Stimulated activated CD4-positive, alpha-beta T cell treated with anti-CD3 and anti-CD28 coated beads, Interleukin-4, amount 100 ng/mL, for 24 hours (primary cell): ENCODE measurements at places on chromosomes 1 and 21.

DNA sequence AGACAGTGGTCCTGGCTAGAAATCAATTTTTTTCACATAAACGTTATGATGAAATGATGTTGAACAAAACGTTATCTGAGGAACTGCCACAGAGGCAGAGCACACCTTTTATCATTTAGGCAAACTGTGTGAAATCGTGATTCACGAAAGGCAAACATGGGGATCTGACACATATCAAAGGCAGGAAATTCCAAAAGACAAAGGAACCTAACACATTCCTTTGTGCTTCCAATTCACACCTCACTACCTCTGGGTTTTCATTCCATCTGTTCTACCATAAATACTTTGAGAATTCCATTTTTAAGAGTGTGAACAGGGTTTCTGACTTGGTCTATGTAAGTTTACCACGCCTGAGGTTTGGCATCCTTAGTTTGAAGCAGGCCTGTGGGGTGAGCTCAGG is 119.5 kb upstream of the KRTAP19-8 start:
- no peak for DNase-seq

- peak; percentile 76 for DNase-seq
Observed at GRCh38 chr1:12434174-12434573, 183.8 kb downstream of the DHRS3 start.

GRCh38 chr1:27348861-27349783 is 7.3 kb downstream of the SYTL1 start:
- DNase-seq = no peak

- no peak for DNase-seq
Observed at GRCh38 chr1:95393434-95393833, 159.4 kb downstream of the RWDD3 start.

GRCh38 chr1:30305519-30305918 is 417.9 kb downstream of the MATN1 start:
- no peak for DNase-seq

GRCh38 chr1:8889925-8890785 is 11.7 kb upstream of the ENO1 start:
- DNase-seq = no peak

DNA sequence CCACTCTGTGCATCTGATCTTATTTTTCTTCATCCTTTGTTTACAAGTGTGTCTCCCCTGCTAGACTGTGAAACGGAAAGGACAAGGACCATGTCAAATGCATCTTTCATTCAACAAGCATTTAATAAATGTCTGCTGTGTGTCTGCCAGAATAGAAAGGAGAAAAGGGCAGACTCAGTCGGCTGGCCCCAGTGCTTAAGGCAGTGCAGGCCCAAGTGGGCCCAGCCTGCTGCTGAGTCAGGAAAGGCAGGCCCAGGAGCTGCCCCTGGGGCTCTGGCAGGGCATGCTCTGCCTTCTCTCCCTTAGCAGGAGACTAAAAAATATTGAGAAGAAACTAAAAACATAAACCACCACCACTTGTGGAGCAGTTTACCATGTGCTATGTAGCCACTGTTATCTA is 38.1 kb downstream of the PLEKHA6 start:
- DNase-seq = no peak

GRCh38 chr1:45443580-45444446 is 47.1 kb downstream of the TESK2 start:
- DNase-seq = no peak

DNA sequence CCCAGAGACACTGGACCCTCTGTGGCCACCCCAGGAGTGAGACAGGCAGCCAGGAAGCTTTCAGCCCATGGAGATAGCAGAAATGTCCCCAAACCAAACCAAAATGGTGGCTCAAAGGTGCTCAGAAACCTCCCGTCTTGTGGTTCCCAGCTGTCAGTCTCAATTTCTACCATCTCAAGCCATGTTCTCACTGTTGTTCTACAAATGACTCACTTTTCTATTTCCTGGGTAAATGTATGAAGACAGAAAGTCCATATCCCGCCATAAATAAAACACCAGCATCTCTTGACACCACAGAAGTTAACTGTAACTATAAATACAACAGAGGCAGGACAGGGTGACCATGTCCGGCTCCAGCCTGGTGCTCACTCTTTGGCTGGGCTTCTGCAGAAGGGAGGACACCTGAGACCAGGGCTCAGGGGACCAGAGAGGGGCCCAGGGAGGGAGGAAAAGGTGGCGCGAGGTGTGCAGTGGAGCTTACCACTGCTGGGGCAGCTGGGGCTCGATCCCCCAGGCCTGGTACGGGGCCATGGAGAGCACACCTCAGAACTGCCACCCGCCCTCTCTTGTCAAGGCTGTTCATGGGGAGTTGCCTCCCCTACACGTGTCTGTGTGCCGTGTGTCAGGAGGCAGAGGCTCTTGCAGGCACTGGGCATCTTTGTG is 43.6 kb downstream of the EPHB2 start:
- DNase-seq = no peak

DNA sequence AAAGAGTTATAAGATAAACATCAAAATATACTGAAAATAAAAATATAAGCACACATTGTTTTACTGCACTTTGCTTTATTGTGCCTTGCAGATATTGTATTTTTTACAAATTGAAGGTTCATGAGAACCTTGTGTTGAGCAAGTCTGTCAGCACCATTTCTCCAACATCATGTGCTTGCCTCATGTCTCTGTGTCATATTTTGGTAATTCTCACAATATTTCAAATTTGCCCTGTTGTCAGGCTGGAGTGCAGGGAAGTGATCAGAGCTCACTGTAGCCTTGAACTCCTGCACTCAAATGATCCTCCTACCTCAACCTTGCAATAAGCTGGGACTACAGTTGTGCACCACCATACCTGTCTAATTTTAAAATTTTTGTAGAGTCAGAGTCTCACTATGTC is 21.3 kb upstream of the CNIH3 start:
- no peak for DNase-seq

DNA sequence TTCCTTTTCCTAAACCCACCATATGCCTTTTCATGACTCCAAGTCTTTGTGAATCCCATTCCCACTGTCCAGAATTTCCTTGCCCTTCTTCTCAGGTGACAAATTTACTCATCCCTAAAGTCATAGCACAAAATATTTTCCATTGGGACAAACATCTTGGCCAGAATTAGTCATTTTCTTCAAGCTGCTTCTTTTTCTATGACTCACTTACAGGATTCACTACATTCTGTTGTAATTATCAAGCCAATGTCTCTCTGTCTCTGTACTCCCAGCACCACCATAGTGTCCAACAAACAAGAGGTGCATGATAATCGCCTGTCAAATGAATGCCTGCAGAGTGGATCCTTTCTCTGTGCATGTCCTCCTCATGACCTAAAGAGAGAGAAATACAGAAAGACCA is 37.8 kb downstream of the SGIP1 start:
- no peak for DNase-seq

GRCh38 chr1:235960809-235961208 is 94.1 kb upstream of the LYST start:
- no peak for DNase-seq

- DNase-seq = no peak
Observed at GRCh38 chr1:229420765-229421164, 13.1 kb downstream of the ACTA1 start.

DNA sequence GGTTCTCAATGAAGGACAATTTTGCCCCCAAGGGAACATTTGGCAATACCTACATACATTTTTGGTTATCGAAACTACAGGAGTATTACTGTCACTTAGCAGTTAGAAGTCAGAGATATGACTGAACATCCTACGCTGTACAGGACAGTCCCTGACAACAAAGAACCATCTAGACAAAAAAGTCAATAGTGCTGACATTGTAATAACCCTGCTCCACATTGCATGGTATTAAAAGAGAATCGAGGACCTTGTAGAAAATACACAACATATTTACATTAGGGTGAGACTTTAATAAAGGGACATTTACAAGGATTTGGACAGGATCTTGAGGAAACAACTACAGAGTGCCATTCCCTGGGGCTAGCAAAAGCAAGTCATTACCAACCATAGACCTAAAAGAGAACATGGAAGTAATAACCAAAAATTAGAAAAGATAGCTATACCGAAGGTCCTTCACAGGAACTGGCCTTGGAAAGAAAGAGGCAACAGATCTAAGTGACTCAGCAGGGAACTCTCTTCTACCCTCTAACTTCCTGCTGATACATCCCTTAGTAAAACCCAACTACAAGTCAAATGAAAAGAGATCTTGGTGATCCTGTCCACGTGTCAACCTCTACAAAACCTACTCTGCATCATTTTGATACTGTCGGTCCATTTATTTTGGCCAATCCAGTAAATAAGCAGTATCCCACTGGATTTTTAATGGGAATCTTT is 40.2 kb downstream of the ANGPTL3 start:
- no peak for DNase-seq

- DNase-seq = no peak
Observed at GRCh38 chr1:1359308-1359663, 931 bp upstream of the MXRA8 start.

GRCh38 chr1:5834477-5835178 is 157.6 kb downstream of the NPHP4 start:
- DNase-seq = no peak

- DNase-seq = no peak
Observed at GRCh38 chr1:208009706-208010444, 99.0 kb upstream of the CD34 start.

DNA sequence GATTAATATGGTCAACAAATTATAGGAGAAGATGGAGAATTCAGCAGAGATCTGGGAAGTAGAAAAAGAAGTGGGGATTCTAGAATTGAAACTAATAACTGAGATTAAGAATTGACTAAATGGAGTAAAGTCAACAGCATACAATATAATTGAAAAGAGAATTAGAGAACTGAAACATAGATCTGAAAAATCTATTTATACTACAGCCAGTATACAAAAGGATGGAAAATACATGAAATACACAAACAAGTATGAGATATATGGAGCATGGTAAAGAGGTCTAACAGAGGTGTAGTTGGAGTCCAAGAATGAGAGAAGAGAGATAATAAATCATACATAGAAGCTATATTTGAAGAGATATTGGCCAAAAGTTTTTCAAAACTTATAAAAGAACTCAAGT is 235.2 kb downstream of the FGGY start:
- no peak for DNase-seq

- no peak for DNase-seq
Observed at GRCh38 chr1:15410884-15411245, 1.2 kb downstream of the EFHD2 start.

DNA sequence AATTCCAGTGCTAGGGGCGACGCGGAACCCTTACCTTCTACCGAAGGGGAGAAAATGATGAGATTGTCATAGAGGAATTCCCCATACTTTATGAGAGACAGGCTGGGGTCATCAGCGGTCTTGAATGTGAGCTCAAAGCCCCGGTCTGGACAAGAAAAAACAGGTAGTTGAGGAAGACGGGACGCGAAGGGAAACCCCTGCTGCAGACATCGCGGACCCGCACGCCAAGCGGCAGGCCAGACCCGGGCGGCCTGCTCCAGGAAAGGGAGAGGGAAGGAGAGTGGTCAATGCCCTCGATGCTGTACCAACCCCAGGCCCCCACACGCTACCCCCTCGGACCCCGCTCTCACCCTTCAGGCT is 342 bp downstream of the DDOST start:
- DNase-seq = peak; percentile 19

GRCh38 chr21:45326169-45326851 is 38.6 kb upstream of the POFUT2 start:
- DNase-seq = no peak

DNA sequence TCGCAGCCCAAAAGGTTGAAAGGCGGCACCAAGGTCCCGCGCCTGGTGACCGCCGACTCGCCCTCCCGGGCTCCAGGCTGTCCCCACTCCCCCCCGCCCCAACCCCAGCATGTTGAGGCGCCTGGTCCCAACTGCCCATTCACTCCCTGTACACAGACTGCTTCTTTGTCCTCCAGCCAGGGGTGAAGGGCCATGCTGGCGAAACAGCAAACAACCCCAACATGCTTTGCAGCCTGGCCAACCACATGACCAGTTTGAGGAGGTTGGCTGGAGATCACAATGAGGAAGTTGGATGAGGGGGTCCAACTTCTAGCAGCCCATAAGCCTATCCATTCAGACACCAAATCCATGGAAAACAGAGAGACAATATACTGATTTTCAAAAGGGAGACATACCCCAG is 13.5 kb downstream of the PDE9A start:
- no peak for DNase-seq

DNA sequence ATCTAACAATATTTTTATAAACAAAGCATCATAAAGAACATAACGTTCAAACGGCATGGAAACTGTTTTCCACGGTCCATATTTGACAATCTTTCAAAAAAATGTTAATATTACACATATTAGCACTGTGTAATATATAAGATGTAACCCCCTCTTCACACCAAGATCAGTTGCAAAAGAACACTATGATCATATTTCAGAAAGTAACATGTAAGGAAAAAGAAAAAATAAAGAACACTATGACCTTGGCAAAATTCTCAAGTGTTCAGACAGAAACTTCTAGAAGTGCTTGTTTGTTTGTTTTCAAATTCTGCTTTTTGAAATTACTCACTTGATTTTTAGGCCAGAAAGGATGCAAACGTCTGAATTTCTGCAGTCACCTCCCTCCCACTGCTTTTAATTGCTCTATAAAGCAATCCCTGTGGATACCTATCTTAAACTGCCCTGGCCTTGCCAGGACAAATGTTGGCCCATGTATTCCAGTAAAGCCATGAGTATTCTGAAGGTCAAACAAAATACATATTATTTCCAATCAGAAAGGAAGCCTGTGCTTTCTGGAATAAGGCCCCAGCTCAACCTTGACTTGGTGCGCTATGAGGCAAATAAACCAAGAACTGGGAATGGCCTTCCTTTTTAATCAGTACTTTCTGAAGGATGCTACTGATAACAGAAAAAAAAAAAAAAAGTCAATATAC is 68.6 kb downstream of the TGFBR3 start:
- no peak for DNase-seq

DNA sequence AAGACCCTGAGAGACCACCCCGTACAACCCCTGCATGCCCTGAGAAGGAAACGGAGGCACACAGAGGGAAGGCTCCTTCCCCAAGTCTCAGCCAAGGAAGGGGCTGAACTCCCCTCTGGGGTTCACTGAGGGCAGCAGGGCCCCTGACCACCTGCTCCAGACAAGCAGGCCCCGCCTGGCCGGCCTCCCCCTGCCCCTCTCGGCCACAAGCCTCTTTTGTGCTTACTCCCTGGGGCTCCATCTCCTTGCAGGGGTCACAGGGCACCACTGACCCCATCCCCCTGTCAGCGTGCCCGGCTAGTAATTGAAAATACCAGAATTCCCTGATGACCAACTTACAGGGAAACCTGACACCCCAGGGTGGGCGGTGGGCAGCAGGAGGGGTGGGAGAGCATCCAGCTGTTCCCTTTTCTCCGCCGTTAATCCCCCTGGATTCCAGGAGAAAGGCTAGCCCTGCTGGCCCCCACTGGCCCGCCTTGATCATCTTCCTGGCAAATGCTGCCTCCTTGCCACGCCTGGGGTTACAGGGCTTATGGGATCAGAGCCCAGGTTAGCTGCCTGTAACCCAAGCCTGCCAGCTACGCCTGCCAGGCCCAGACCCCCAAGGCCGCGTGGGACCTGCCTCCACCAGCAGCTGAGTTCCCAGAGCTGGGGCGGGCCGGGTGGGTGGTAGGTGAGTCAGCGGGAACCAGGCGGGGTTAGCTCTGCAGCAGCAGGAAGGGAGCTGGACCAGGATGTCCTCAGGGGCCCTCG is 96.1 kb downstream of the LACTBL1 start:
- DNase-seq = no peak
